ENCODE measurements at places on chromosomes 12 and 14. TPM values are rescaled to one million over a fixed set of nuclear protein-coding genes. Genes with fewer than 3 reads are reported as not detected.
A peak's percentile ranks its signal among the peaks of the same experiment; 100 is the strongest.

A2ML1 gene
- not detected for total RNA-seq

- DNase-seq: no peak
Measured at GRCh38 chr14:104149617-104150135, 11.3 kb downstream of the KIF26A start.

TSHR gene
- total RNA-seq: not detected

TIMM9 gene
- total RNA-seq: 38.6 TPM

ANO2 gene
- not detected for total RNA-seq

DNA sequence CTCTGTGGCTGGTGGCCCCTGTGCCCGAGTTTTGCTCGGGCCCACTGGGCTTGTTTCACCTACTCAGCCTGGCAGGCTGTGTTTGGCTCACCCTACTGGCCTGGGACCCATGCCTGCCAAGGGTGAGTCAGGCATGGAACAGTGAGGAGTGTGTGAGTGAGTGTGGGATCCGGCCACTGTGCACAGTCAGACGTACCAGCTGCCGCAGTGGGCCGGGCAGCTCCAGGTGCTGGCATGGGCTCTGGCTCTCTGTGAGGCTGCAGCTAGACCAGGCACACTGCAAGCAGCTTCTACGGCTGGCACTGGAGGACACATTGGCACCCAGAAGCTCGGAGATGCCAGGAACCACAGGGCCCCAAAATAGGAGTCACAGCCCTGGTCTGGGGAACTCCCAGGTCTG, 40.6 kb downstream of the HSD17B6 start:
- no peak for DNase-seq

DNA sequence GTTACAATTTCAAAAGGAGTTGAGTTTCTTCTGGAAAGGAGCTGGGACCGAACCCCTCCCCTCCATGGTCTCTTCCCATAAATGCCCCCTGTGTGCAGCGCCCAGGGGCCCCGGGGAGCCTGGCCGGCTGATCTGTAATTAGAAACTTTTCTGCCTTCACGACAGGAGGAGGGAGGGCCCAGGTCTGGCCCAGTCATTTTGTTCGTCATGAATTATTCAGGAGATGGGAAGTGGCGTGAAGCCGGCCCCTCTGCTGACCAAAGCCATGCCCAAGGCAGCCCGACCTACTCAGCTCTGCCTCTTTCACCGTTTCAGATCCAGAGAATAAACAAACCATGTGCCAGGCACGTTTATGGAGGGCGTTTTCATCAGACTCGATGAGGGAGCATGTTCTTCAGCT, 33.3 kb upstream of the MSI1 start:
- DNase-seq: no peak

DNA sequence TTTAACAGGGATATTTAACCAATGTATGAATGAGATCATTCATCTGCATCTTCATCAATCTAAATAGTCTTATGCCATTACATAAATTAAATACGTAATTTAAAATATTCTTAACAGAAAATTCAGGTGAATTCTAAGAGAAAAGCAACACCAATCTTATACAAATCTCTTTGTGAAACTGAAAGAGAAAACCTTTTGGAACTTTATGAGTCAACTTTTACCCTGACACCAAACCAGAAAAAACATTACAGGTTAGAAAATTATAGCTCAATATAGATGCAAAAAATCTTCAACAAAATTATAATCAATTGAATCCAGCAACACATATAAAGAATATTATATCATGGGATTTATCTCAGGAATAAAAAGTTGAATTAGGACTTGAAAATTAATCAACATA, 3.4 kb downstream of the GLIPR1L1 start:
- DNase-seq: no peak

IRF9 gene
- total RNA-seq: 109 TPM

- no peak for DNase-seq
Measured at GRCh38 chr12:113725557-113725876, 240.6 kb downstream of the RBM19 start.

P2RX2 gene
- total RNA-seq: not detected

DNA sequence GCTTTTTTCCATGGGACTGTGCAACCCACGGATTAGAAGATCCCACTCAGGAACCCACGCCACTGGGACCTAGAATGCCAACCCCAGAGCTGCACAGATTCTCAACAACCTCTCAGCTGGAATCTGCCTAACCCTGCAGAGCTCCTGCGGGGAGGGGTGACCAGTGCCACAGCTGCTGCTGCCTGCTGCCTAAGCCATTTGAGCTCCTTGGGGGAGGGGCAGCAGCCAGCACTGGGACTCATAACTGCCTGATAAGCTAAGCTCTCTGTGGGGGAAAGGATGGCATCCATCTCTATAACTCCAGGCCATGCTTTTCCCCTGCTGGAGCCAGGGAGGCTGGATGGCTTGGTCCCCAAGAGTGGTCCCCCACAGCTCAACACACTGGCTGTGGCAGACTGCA, 182.8 kb downstream of the SLC5A8 start:
- DNase-seq: no peak

DNA sequence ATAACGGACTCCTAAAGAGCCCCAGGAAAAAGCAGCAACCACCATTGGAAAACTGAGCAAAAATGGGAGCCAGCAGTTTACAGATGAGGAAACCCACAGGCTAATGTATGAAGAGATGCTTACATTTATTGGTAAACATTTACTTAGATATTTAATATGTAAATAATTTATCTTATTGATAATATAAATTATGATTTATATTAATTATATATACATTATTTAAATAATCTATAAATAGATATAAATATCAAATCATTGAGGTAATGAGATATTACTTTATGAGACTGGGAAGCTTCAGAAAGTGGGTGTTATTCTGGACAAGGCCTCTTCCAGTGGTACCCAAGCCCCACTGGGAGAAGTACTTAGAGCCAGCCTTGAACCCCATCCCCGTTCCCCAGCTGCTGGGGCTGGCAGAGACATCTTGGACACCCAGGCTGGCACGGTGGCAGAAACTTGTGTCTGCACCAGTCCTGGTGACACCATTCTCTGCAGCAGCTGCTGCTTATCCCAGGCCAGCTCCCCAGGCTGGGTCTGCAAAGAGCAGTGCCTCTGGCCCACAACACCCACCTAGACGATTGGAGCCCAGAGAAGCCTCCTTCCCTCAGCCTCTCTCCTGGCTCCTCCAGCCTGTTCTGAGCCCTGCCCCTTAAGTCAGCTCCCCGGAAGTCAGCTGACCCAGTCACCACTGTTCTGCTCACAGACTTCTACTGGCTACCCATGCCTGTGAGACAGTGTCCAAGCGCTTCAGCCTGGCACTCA, 25.9 kb downstream of the ISCA2 start:
- no peak for DNase-seq

OR6C75 gene
- not detected for total RNA-seq

CLMN gene
- 2.2 TPM for total RNA-seq

GRCh38 chr12:90990611-90991010, 14.2 kb downstream of the EPYC start:
- DNase-seq: no peak

GRCh38 chr12:109029411-109029810, 8.5 kb upstream of the SVOP start:
- DNase-seq: no peak

DNA sequence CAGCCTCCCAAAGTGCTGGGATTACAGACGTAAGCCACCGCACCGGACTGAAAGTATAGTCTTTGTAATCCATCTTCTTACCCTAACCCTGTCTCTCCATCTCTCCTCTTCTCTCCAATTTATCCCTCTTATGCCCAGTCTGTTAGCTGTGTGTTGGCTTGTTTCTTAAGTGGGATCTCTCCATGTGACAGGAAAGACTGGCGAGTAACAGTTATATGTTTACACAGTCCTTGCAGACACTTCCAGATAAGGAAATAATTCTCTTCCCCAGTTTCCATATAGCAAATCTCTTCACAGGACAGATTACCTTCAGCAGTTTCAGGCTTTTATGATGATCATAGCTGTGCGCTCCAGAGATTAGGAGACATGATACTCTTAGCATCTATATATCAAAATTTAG, 16.0 kb upstream of the DIP2B start:
- no peak for DNase-seq

LYZ gene
- total RNA-seq: 7.2 TPM

DDX55 gene
- 53.3 TPM for total RNA-seq

DNA sequence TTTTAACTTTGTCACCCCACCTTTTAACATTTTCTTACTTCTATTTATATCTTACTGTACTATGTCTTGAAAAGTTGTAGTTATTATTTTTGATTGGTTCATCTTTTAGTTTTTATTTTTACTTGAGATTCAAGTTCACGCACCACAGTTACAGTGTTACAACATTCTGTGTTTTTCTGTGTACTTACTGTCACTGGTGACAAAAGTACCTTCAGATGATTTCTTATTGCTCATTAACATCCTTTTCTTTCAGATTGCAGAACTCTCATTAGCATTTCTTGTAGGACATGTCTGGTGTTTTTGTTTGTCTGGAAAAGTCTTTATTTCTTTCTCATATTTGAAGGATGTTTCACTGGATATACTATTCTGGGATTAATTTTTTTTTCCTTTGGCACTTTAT, 289.9 kb downstream of the BCAT1 start:
- DNase-seq: no peak

GRCh38 chr12:104648756-104649155, 192.0 kb downstream of the CHST11 start:
- no peak for DNase-seq

DNA sequence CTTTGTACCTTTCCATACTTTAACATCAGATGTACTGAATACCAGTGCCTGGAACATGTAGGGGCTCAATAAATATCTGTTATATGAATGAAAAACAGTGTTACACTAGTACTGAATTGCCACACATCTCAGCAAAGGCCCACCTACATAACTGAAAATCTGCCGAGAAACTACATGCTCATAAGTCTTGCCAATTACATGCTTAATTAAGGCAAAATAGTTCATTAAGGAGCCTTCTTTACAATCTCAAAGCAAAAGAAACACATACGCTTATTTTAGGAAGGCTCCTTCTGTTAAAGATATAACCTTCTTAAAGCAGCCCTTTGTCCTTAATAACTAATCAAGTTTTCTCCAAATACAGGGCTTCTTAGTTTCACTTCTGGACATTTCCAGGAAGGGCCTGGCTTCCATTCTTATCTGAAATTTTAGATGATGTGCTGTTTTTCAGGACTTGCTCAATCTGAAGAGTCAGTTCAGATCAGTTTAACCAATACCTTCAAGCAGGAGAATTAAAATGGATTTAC, 11.5 kb downstream of the LIMA1 start:
- no peak for DNase-seq

GRCh38 chr14:47526591-47527244, 148.7 kb downstream of the MDGA2 start:
- DNase-seq: no peak

DNA sequence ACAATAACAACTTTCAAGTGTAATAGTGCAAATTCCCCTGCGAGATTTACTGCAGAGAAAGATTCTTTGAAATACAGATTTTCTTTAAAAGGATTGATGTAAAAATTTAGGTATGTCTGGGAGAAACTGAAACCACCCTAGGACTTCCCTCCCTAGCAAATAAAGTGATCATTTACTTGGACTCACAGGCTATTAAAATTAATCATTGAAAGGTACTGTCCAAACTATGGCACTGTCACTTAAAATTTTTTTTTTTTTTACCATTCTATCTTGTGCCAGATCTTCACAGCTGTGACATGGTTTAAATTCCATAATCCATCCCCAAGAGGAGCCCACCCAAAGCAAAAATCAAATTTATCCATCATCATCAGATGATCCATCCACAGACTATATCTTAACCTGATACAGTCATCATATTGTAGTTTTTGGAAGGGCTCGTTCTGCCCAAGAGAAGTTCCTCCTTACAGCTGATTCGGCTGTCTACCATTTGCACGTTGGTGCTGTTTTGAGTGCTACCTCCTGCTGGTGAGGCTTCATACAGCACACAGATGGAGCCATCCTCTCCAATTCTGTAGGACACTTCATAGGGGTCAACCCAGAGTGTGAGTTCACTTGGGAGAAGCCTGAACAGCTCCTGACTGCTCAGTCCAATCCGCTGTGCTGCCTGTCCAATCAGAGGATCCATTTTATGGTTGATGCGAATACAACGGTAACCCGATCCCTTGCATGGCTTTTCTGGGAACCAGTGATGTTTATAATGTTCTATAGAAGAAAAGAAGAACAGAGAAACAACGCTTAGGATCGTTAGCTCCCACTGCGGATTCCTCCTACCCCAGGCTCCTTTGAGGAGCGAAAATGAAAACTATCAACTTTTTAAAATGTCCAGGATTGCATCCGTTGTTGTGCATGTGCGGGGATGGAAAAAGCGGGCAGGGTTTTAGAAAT, 1.7 kb downstream of the BTG1 start:
- DNase-seq: peak; percentile 81

DNA sequence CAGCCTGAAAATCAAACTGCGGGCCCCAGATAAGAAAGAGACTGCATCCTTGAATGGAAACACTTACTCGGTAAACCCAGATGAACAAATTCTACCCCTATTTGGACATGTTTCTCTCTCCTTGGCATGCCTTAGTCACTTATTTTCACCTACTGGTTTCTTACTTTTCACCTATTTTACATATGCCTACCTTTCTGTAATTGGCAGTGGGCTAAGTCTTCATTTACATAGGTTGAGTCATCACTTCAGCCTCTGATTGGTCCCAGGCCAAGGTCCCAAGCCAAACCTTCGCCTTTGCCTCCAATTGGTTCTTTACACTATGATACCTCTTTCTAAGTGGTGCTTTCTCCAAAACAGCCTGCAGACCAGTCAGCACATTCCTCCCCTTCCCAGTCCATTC, 111.3 kb downstream of the DYRK2 start:
- no peak for DNase-seq

DNA sequence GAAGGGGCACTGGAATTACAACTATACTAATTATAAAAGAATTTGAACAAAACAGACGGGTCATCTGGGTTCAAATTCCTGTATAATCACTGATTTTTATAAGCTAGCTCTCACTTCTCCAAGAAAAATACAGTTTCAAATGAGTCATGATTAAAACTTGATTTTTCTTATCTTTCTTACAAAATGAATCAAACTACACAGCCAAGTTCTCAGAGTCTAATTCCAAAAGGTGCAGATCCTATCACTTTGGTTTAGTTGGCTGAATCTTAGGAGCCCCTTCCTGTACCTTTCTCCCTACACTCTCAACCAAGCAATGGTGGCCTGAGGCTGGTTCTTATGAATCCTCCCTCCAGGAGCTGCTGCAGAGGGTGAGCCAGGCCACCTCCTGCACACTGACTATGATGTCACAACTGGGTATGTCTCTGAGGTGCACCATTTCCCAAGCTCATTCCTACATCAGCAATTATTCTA, 43.8 kb upstream of the BMP4 start:
- no peak for DNase-seq

DNA sequence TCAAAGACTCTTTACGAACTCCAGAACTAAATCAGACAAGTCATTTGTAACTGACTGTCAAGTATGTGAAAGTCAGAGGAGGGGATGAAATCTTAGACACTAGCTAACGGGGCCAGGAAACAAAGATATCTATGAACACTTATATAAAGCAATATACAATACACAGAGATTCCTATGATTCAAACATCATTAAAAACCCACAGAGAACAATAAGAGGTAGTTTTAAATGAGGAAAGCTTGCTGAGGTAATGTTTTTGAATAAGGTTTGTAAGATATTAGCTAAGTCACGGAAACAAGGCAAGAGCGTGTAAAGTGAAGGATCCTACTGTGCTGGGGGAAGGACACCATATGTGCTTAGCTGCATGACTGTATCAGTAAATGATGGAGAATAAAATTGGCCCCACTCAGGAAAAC, 36.7 kb downstream of the SAV1 start:
- DNase-seq: no peak

GRCh38 chr12:74426091-74426490, 111.5 kb upstream of the ATXN7L3B start:
- no peak for DNase-seq

STAC3 gene
- 2.6 TPM for total RNA-seq
